Activated CD4-positive, alpha-beta T cell treated with anti-CD3 and anti-CD28 coated beads, Interleukin-2, amount 50 U/mL, for 24 hours (primary cell): ENCODE measurements at places on chromosomes 6 and 20.

DNA sequence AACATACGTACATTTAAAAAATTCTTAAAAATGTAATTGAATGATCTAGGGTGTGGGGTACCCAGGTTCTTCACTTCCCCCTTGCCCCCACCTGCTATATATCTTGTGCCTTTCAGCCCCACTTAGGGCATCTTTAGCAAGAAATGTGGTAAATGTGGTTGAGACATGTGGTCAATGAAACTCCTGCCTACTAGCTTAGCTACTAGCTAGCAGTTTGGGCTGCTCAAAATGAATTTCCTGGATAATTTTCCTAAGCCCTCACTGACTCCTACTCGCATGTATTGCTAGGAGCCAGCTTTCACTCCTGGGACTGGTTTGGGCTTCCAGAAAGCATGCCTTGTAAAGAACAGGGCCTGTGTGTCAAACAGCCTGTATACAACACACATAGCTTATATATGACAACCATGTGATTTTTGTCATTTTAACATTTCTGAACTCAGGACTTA lies 257.3 kb downstream of the ATXN1 start:
- DNase-seq = no peak

- DNase-seq = no peak
These were observed 29.6 kb upstream of the FOXC1 start for GRCh38 chr6:1580109-1580508.

DNA sequence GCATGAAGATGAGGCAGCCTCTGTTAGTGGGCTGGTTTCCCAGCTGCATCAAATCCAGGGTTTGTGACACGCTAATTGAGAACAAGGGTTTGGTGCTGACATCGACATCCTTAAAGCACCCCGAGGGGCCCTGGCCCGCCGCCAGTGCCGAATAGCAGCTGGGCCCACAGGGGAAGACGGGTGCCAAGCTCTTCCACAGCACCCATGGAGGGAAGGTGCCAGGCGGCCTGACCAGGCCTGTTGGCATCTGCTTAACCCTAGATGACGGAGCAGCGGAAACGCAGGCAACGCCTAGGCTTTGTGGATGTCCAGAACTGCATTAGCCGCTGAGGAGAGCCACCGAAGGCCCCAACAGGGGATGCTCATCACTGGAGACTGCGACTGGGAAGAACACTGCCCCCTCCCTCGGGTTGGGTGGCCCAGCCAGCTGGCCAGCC lies 16.0 kb downstream of the UQCC2 start:
- no peak for DNase-seq

DNA sequence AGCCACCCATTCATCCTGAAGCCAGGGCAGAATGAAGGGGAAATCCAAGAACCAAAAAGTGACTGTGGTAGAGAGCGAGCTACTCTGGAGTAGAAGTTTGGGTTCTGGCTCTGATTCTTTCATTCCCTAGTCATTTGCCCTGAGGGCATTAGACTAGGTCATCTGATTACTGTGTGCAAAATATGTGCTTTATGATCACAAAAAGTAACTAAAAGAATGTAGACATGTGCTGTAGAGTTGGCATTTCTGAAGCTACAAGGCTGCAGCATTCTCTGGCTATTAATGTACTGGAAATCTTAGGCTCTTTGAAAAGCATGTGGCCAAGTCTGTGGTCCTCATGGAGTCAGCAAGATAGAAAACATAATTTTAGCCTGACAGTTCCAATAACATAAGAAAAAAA lies 94.2 kb downstream of the TBC1D7 start:
- no peak for DNase-seq

- DNase-seq = no peak
These were observed 8.0 kb upstream of the BCAS1 start for GRCh38 chr20:54078296-54078984.

DNA sequence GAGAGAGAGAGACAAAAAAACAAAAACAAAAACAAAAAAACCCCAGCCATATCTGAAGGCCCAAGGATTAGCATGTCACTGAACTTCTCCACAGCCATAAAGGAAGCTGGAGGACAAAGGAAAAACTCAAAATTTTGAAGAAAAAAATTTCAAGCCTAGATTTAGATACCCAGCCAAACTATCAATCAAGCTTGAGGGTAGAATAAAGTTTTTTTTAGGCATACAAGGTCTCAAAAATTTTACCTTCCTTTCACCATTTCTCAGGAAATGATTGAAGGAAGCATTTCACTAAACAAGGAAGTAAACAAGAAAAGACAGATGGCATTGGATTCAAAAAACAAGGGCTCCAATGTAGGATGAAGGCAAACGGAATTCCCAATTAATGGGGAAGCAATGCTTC lies 52.1 kb downstream of the KCNK5 start:
- DNase-seq = no peak

DNA sequence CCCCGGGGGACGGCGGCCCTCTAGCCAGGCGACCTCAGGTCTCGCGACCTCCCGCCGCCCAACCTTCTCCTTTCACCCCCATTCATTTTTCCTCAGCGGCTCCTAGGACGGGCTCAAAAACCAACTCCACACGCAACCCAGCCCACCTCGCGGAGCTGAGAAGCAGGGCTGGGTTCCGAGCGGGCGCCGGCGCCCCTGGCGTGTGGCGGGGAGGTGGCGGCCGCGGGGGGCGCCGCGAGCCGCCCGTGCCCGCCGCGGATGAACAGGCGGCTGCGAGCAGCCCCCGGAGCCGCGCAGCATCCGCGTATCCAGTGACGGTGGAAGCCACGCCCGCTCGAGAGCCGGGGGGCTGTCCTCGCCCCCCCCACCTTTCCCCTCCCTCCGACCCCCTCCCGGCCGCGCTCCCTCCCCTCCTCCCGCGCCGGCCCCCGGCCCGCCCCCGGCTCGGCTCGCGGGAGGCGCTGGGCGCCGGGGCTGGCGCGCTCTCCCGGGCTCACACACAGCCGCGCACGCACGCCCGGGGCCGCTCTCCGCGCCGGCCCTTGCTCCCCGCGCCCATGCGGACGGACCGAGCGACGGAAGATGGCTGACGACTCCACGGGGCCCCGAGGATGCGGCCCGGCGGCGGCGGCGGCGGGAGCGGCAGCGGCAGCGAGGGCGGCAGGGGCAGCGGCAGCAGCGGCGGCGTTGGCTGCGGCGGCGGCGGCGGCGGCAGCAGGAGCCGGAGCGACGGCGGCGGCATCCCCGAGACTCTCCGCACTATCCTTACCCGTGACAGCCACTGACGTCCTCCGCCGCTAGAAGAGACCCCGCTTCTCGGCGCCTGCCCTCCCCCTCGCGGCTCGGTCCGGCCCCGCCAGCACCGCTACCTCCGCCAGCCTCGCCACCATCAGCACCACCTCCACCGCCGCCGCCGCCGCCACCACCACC lies at the start of gene SOBP:
SOBP (plus strand) TSS at position 482 of the 930 bp plus-strand sequence. CDS start 500 bp downstream, outside the sequence.
- peak; percentile 9 for DNase-seq

DNA sequence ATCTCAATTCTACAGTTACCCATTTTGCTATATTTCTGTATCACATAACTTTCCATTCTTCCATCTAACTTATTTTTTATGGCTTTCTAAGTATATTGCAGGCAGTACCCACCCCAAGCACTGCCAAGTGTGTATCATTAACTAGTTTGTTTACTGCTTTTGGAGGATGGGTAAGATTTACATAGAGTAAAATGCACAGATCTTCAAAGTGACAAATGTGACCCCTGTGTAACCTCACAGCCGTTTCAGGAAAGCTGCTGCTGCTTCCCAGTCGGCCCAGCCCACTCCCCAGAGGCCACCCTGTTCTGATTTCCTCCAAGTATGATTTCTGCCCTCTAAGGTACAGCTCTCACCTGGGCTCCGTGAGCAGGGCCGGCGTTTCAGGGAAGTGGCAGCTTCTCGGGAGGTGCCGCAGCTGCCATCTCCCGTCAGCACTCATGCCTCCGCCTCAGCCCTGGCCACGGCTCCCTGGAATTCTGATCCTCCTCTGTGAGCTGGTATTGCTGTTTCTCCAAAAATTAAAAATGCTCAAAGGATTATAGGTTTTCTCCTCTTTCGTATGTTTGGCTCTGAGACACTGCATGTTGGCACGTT lies 15.0 kb upstream of the MAP1LC3A start:
- DNase-seq = no peak

- DNase-seq = no peak
These were observed 76.7 kb upstream of the CLDN20 start for GRCh38 chr6:155187106-155187505.

- no peak for DNase-seq
These were observed 48.4 kb downstream of the GCNT2 start for GRCh38 chr6:10569392-10570127.

DNA sequence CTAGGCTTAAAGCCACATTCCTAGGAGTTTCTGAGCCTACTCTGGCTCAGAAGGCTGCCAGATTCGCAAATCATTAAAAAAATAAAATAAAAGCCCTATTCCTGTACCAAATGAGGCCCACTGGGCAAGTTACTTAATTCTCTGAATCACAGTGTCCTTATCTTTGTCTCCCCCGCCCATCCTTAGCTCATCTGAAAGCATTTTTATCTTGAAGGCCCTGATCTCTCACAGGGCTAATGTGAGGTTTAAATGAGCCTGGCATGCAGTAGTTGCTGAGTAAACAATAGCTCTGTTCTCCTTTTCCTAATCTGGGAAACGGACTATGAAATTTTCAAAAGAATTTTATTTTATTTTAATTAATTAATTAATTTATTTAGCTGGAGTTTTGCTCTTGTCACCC lies 2.1 kb upstream of the ZBTB12 start:
- no peak for DNase-seq

GRCh38 chr20:9510911-9511310 lies 3.5 kb upstream of the LAMP5 start:
- no peak for DNase-seq
